Cardiac muscle cell (in vitro differentiated cells and primary cell): ENCODE measurements at places on chromosomes 1 and 21.

GRCh38 chr21:19463966-19464365 is 1060.4 kb upstream of the TMPRSS15 start:
- no peak for DNase-seq

DNA sequence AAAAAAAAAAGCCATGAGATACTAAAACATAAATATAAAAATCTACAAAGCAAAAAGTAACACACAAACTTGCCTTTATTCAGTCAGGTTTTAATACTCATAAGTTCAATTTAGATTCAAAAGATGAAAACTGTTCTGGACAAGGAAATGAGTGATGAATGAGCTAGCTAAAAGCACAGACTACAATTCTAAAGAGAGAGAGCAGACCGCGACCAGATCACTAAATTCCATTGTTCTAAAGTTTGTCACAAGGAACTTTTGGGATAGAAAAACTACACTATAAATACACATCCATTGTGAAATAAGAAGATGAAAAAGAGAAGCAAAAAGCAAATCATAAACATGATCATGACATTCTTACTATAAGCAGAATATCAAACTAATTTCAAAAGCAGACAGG is 1.7 kb downstream of the ODF2L start:
- peak; percentile 53 for DNase-seq

GRCh38 chr1:110441888-110442287 is 9.1 kb upstream of the PROK1 start:
- DNase-seq = no peak

GRCh38 chr1:42319871-42320484 is 15.1 kb downstream of the FOXJ3 start:
- no peak for DNase-seq

- no peak for DNase-seq
Measured at GRCh38 chr1:65195495-65196417, 47.8 kb downstream of the AK4 start.

- DNase-seq = no peak
Measured at GRCh38 chr1:38120552-38121230, 74.1 kb upstream of the POU3F1 start.

DNA sequence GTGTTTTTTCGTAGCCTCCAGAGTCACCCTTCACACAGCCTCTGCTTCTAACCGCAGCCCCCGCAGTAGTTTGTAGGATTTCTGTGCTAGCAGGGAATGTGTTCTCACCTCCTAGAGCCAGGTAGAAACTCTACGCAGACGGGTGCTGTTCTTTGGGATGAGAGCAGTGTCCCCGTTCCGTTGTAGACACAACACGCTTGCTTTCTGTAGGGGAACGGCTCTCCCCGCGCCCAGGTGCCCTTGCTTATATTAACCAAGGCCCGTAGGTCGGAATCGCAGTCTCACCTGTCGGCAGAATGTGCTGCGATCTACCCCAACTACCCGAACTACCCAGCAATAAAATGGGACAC is 111.8 kb upstream of the NBPF11 start:
- no peak for DNase-seq

- no peak for DNase-seq
Measured at GRCh38 chr1:202264300-202264699, 70.7 kb downstream of the LGR6 start.

GRCh38 chr1:218660678-218661053 is 315.5 kb downstream of the TGFB2 start:
- DNase-seq = no peak

GRCh38 chr21:36707763-36708285 is 8.9 kb downstream of the SIM2 start:
- no peak for DNase-seq

DNA sequence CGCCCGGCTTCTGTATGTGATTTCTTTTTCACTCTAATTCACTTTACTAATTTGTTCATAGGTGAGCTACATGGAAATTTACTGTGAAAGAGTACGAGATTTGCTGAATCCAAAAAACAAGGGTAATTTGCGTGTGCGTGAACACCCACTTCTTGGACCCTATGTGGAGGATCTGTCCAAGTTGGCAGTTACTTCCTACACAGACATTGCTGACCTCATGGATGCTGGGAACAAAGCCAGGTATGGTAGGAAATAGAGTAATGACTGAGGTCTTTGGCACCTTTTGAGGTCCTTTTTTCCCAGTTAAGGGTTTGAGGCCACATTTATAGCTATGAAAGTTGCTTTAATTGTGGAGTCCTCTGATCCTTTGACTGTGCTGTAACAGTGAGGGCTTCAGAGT is 56.9 kb downstream of the KIF1B start:
- DNase-seq = peak; percentile 27

GRCh38 chr1:198176179-198176578 is 19.4 kb downstream of the NEK7 start:
- no peak for DNase-seq

- no peak for DNase-seq
Measured at GRCh38 chr1:202255343-202255742, 61.7 kb downstream of the LGR6 start.

- DNase-seq = no peak
Measured at GRCh38 chr1:198132060-198132781, 24.6 kb upstream of the NEK7 start.

DNA sequence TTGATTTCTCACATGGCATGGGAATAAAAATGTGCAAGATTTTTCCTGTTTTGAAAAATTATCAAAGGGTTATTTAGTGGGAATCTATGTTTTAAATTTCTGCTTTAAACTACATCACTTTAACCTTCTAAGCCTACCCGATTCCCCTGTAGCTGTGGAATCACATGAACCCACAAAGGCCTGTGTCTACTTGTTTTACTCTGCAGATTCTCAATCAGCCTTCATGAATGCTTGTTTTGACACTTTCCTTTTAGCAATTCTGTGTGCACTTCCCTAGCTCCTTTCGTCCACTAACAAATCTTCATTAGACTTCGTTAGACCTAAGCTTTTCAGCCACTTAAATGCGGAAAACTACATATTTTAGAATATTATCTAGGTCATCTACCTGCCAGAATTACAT is 56.0 kb upstream of the C1orf21 start:
- no peak for DNase-seq

GRCh38 chr1:205626216-205626615 is 5.6 kb downstream of the ELK4 start:
- no peak for DNase-seq

GRCh38 chr1:29801561-29801973 is 565.2 kb downstream of the PTPRU start:
- no peak for DNase-seq

DNA sequence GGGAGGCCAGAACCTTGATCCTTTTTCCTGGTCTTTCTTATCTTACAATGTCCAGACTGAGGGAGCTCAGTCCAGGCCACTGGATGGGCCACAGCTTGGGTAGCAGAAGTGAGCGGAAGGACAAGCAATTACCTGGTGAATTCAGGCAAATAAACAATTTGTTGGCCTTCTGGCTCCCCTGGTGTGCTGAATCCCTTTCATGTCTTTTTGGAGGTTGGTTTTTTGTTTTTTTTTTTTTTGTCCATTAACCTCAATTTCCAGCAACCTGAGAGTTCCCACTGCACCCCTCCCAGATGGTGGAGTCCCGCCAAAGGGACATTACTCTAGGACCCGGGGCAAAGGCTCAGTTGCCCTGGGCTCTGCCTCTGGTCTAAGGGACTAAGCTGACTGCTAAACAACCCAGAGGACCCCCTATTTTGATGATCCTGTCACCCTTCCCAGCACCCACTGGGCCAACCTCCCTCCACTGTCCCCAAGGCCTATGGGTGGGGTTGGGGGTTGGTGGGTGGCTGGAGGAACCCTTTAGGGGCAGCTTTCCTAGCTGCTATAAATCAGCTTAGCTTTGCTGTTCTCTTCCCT is 85.5 kb downstream of the KCND3 start:
- no peak for DNase-seq

GRCh38 chr1:232684371-232685105 is 54.6 kb upstream of the SIPA1L2 start:
- no peak for DNase-seq

GRCh38 chr1:245742896-245743295 is 588.1 kb downstream of the KIF26B start:
- DNase-seq = no peak

DNA sequence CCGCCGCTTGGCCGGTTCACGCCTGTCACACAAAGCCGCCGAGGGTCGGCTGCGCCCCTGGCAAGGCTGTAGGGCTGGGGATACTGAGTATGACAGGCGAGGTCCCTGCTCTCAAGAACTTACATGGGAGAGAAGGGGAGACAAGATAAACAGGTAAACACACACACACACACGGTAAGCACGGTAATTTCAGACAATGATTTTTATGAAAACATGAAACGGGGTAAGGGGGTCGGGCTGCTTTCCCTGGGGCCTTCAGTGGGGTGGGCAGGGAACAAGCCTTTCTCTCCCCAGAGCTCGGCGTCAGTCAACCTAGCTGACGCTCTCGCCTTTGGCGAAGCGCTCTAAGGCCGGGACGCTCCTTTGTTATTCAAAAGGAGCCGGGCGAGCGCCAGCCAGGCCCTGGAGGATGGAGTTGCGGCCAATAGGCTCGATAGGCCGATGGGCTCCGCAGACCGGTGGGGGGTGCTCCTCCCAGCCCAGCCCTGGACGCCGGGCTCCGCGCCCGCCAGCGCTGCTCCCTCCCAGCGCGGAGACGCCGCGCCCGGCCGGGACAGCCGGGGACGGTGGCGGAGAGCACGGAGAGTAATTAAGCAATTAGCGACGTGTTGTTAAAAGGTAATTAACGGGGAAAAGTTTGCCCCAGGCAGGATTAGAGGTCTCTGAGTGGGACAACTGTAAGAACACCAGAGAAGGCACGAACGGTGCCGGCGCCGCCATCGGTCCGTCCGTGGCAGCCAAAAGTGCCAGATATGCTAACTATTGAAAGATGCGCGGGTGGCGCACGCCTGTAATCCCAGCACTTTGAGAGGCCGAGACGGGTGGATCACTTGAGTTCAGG is 950 bp upstream of the INKA2 start:
- DNase-seq = peak; percentile 78

- DNase-seq = no peak
Measured at GRCh38 chr1:191588905-191589304, 569.4 kb upstream of the RGS18 start.

DNA sequence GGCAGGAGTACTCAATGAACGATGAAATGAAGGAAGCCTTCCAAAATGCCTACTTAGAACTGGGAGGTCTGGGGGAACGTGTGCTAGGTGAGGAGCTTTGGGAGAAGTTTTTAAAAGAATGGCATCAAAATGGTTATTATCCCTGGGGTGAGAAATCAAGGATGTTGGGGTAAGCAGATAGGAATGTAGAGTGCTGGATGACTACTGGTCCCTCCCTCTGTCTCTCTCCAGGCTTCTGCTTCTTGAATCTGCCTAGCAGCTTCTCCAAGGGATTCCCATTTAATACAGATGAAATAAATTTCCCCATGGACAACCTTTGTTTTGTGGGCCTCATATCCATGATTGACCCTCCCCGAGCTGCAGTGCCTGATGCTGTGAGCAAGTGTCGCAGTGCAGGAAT is 19.0 kb upstream of the CASQ1 start:
- no peak for DNase-seq

GRCh38 chr1:223460566-223461189 is 67.5 kb downstream of the CCDC185 start:
- DNase-seq = no peak

- DNase-seq = no peak
Measured at GRCh38 chr1:10843697-10844096, 47.3 kb upstream of the CASZ1 start.

DNA sequence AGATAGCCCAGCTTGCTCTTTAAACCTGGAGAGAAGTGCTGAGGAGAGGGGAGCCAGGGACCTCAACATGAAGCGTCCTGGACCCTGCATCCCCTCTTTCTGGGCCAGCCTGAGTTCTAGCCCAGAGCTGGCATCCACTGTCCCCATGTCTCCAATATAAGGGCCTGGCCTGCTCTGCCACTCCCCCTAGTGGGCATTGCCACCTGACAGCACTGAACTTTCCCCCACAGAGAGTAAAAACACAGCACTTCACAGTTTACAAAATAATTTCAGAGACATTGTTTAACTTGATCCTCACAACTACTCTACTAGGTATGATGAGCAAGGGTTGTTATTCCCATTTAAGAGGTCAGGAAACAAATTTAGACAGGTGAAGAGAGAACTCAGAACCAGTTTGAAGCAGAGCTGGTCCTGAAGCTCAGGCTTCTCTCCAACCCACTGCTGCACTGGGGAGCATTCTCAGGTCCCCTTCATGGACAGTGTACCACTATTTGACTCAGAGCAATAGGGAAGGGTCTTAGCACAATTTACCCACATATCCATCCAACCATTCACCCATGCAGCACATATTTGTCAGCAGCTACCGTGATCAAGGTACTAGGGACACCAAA is 151.2 kb downstream of the DMRTA2 start:
- peak; percentile 52 for DNase-seq

DNA sequence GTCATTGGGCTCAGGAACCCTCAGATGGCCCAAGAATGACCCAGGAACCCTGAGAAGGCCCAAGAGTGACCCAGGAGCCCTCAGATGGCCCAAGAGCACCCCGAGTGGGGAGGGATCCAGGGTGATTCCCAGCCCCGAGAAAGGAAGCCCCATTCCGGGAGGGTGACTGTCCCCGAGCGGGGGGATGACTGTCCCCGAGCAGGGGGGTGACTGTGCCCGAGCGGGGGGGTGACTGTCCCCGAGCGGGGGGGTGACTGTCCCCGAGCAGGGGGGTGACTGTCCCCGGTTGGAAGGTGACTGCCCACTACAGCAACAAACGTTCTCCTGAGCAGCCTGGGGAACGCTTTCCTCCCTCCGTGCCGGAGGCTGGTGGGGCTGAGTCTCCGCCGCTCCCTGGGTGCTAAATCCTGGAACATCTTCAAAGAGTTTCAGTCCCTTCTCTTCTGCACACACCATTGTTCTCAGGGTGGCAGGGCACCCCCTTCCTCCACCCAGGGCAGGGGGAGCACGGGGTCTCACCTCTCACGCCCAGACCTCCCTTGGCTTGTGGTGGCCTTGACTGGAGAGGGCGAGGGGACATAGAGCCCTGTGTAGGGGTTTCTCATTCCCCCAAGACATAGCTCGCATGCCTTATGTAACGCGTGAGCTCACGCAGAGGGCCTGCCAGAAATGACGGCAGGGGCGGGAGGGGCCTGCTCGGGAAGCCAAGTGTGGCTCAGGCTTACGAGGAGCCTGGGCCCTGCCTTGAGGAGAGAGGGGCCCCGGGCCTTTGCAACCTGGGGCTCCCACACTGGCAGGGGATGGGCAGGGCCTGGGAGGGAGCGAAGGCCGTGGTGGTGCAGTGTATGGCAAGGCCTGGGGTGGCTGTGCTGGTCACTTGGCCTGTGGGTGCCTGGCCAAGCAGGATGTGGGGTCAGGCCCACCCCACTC is 14.3 kb upstream of the SKI start:
- DNase-seq = peak; percentile 92

GRCh38 chr1:161772397-161772796 is 6.3 kb downstream of the ATF6 start:
- DNase-seq = no peak

DNA sequence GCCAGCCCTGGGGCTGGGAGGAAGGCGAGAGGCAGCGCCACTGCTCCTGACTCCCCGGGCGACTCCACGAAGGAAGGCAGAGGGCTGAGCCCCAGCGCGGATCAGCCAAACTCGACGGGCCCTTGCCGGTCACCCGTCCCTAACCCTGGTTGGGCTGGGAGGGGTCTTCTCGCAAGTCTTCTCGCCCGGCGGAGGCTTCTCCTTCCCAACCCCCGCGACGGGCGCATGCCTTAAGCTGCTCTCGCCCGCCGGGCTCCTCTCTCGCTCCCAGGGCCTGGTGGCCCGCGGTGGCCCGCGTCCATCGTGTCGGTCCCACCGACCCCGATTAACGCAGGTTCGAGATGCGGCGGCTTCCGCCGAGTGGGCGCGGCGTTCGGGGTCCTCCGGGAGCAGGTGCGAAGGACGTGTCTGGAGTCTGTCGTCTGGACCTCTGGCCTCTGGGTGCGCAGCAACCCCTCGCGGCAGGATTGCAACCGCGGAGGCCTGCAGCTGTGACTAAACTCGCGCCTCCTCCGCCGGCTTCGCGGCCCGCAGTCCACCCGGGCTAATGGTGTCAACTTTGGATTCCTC is 29.0 kb upstream of the PPM1J start:
- DNase-seq = peak; percentile 42
